Progenitor cell of endocrine pancreas (in vitro differentiated cells): ENCODE measurements at places on chromosomes 5 and 9.

DNA sequence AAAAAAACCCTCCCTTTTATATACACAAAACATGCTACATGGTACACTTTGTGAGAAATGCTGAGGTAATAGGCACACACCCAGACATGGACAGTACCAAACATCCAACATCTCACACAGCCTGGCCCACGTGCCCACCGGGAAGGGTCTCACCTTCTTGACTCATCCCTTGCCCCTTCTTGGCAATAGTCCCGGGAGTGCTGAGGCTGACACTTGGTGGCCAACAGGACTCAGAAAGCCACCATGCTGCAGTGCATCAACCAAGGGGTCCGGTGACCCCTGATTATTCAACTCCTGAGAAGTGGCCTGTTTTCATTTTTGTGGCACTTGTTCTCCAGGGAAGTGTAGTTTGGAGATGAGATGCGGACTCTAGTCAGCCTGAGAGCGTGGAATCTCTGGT is 35.0 kb downstream of the ANGPTL2 start:
- H3K36me3 ChIP-seq = peaks cover 2% of the 10 kb centered on the region
- H3K27ac ChIP-seq = no peak overlapping the region
- DNase-seq = no peak
- no peaks in the 10 kb centered on the region for H3K4me1 ChIP-seq
- H3K27me3 ChIP-seq = no peaks in the 10 kb centered on the region

DNA sequence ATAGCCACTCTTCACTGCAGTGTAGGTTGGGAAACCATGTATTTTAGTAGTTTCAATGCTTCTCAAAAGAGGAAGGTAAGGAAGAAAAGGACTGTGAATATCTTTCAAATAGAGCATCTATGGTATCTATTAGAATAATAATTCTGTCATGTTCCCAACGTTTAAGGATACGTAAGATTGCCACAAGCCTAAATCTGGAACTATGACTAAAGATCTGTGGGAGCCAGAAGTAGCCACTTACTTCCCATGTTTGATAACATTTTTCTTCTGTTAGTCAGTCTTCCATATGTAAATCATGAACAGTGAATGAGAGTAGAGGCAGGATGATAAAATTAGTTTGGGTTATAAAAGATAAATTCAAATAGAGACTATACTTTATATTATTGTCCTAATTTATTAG is 16.3 kb upstream of the MROH2B start:
- peaks cover 10% of the 10 kb centered on the region for H3K4me1 ChIP-seq
- H3K27me3 ChIP-seq = no peaks in the 10 kb centered on the region
- H3K27ac ChIP-seq = peak overlapping the region; percentile 33
- H3K36me3 ChIP-seq = no peaks in the 10 kb centered on the region
- no peak overlapping the region for H3K4me3 ChIP-seq
- no peak for DNase-seq

DNA sequence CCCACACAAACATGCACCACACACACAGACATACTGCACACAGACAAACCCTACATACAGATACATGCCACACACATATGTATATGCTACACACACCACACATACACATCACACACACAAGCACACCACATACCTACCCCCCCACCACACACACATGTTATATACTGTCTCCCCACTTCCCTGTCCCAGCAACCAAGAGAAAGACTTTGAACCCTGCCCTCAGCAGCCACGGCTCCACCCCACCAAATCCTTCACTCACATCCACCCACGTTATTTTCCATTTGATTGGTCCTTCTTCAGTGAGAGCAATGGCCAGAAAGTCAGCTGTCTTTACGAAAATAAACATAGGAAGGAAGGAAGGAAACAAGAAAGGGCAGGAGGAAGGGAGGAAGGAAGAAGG is 479.8 kb downstream of the DIRAS2 start:
- no peak for DNase-seq
- H3K4me1 ChIP-seq = peaks cover 21% of the 10 kb centered on the region
- H3K4me3 ChIP-seq = no peak overlapping the region
- H3K27me3 ChIP-seq = peaks cover 1% of the 10 kb centered on the region
- no peaks in the 10 kb centered on the region for H3K36me3 ChIP-seq
- H3K27ac ChIP-seq = no peak overlapping the region

- no peaks in the 10 kb centered on the region for H3K36me3 ChIP-seq
- H3K4me1 ChIP-seq = peaks cover 11% of the 10 kb centered on the region
- no peaks in the 10 kb centered on the region for H3K27me3 ChIP-seq
- H3K4me3 ChIP-seq = no peak overlapping the region
Observed at GRCh38 chr5:153367466-153367865, 123.0 kb upstream of the GRIA1 start.

GRCh38 chr5:73370095-73370494 is 78.5 kb downstream of the FOXD1 start:
- H3K4me3 ChIP-seq = no peak overlapping the region
- peaks cover 13% of the 10 kb centered on the region for H3K27me3 ChIP-seq

GRCh38 chr5:170135796-170136490 is 30.2 kb downstream of the FOXI1 start:
- no peaks in the 10 kb centered on the region for H3K4me1 ChIP-seq
- H3K36me3 ChIP-seq = no peaks in the 10 kb centered on the region
- no peak overlapping the region for H3K27ac ChIP-seq
- no peak for DNase-seq

DNA sequence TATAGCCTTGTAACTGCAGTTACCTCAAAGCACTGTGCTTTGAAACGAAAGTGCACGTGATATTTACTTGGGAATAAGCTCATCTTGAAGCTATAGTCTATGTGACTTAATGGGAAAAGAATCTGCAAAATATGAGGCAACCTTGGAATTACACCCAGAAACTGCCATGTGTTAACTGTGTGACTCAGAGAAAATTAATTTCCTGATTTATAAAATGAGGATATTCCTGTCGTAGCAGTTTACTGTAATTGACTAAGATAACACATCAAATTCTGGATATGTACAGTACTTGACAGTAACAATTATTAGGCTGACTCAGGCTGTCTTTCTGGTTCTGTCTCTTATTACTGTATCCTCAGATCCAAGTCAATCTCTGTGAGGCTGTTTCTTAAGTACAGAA is 1079.9 kb upstream of the ACO1 start:
- H3K4me1 ChIP-seq = peaks cover 1% of the 10 kb centered on the region
- peaks cover 2% of the 10 kb centered on the region for H3K36me3 ChIP-seq
- no peak for DNase-seq

- H3K27me3 ChIP-seq = peaks cover 9% of the 10 kb centered on the region
- no peaks in the 10 kb centered on the region for H3K36me3 ChIP-seq
- no peak overlapping the region for H3K4me3 ChIP-seq
Observed at GRCh38 chr9:89528131-89528530, 30.2 kb upstream of the SEMA4D start.

GRCh38 chr5:33479311-33479710 is 38.5 kb downstream of the TARS1 start:
- H3K36me3 ChIP-seq = peaks cover 29% of the 10 kb centered on the region
- DNase-seq = no peak
- no peak overlapping the region for H3K4me3 ChIP-seq
- H3K27me3 ChIP-seq = no peaks in the 10 kb centered on the region
- H3K4me1 ChIP-seq = peaks cover 2% of the 10 kb centered on the region

DNA sequence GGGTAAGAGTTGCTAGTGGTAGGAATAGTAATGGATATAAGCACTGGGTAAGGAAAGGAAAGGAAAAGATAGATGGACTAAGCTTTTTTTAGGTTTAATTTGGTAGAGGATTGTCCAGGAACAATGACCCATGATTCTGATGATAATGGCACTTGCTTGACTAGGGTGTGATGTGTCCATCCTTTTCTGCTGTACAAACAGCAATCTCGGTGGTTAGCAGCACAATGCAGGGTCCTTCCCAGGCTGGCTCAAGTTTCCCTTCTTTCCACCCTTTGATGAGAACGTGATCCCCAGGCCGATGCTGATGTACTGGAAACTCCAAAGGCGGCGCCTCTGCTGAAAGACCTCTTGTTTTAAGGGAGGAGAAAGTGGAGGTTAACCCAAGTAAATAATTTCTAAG is 105.3 kb downstream of the TMEM167A start:
- no peaks in the 10 kb centered on the region for H3K4me1 ChIP-seq
- DNase-seq = no peak
- H3K36me3 ChIP-seq = peaks cover 8% of the 10 kb centered on the region
- no peak overlapping the region for H3K4me3 ChIP-seq

DNA sequence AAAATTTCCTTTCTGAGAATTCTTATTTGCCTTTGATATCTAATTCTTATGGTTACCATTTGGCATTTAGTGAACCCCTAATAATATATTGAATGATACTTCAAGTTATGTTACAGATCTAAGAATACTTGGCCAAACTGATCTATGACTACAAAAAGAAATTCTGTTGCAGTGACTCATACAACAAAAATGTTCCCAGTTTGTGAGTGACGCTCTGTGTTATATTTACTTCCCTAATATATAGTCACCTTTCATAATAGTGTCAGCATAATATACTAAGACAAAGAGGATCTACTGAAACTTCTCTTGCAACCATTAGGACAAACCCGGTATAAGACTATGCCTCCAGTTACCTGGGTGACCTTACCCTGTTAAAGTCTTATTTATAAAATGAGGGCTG is 216.9 kb upstream of the TLX3 start:
- H3K27ac ChIP-seq = no peak overlapping the region
- H3K4me3 ChIP-seq = no peak overlapping the region
- no peaks in the 10 kb centered on the region for H3K4me1 ChIP-seq
- H3K27me3 ChIP-seq = no peaks in the 10 kb centered on the region
- H3K36me3 ChIP-seq = peaks cover 9% of the 10 kb centered on the region
- no peak for DNase-seq

GRCh38 chr9:69759021-69759420 is 790 bp downstream of the PTAR1 start:
- DNase-seq = no peak
- H3K27me3 ChIP-seq = no peaks in the 10 kb centered on the region
- peak overlapping the region; percentile 89 for H3K4me3 ChIP-seq
- peak overlapping the region; percentile 98 for H3K27ac ChIP-seq
- H3K4me1 ChIP-seq = peaks cover 32% of the 10 kb centered on the region

GRCh38 chr9:69020301-69021145 is 6.6 kb upstream of the PRKACG start:
- no peak overlapping the region for H3K27ac ChIP-seq
- H3K36me3 ChIP-seq = no peaks in the 10 kb centered on the region
- peaks cover 4% of the 10 kb centered on the region for H3K27me3 ChIP-seq
- peaks cover 3% of the 10 kb centered on the region for H3K4me1 ChIP-seq
- no peak overlapping the region for H3K4me3 ChIP-seq
